Endothelial cell (in vitro differentiated cells): ENCODE measurements at places on chromosomes 11 and 22. TPM values are rescaled to one million over a fixed set of nuclear protein-coding genes. Genes with fewer than 3 reads are reported as not detected.

DNA sequence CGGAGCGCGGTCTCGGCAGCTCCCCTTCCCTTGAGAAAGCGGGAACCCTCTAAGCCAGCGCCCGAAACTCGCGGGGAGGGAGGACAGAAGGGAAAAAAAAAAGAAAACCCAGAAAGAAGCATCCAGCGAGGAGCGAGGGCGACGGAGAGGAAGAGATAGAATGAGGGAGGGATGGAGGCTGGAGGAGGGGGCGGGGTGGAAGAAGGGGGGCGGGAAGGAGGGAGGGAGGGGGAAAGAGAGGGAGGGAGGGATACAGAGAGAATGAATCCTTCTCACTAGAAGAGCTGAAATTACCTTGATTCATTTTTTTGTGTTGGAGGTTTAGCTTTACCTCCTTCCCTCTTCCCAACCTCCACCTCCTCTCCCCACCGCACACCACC lies 19.3 kb upstream of the BDNF start:
- peak overlapping the region; percentile 77 for H3K4me3 ChIP-seq
- peaks cover 15% of the 10 kb centered on the region for H3K27me3 ChIP-seq
- H3K4me1 ChIP-seq = peaks cover 24% of the 10 kb centered on the region
- H3K36me3 ChIP-seq = no peaks in the 10 kb centered on the region
- no peak overlapping the region for H3K27ac ChIP-seq
- DNase-seq = no peak

Gene TMPRSS5
- total RNA-seq = 2.7 TPM

Gene TRIM51
- total RNA-seq = not detected

DNA sequence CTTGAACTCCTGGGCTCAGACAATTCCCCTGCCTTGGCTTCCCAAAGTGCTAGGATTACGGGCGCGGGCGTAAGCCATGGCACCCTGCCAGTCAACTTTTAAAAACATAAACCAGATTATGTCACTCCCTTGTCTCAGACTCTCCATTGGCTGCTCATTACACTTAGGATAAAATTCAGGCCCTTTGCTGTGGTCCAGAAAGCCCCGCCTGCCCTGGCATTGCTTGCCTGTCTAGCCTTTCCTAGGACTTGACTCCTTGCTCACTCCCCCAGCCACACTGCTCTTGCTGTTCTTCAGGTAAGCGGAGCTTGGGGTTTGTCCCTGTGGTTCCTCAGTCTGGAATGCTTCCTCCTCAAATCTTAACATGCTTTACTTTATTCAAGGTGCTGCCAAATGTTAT lies 30.5 kb downstream of the DIXDC1 start:
- DNase-seq = no peak
- no peak overlapping the region for H3K27ac ChIP-seq
- H3K4me1 ChIP-seq = peaks cover 11% of the 10 kb centered on the region
- H3K36me3 ChIP-seq = peaks cover 10% of the 10 kb centered on the region

DNA sequence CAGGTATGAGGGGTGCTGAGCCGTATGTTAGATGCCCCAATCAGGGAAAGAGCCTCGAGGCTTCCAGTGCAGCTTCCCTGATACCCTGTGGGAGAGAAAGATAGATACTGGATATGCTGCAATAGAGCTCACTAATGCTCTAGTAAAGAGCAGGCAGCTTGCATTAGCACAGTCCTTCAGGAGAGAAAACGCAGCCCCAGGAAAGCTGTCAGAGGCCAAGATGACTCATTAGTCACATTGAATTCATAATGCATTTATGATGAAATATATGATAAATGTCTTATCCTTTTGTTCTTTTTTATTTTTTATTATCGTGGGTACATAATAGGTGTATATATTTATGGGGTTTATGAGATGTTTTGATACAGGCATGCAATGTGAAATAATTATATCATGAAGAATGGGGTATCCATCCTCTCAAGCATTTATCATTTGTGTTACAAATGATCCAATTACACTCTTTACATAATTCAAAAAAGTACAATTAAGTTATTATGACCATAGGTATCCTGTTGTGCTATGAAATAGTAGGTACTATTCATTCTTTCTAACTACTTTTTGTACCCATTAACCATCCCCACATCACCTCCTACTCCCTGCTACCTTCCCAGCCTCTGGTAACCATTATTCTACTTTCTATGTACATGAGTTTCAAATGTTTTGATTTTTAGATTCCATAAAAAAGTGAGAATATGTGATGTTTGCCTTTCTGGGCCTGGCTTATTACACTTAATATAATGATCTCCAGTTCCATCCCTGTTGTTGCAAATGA lies 94.5 kb upstream of the TOP3B start:
- H3K4me1 ChIP-seq = no peaks in the 10 kb centered on the region
- no peak for DNase-seq
- H3K27ac ChIP-seq = no peak overlapping the region
- peaks cover 6% of the 10 kb centered on the region for H3K27me3 ChIP-seq
- H3K4me3 ChIP-seq = no peak overlapping the region

GRCh38 chr11:123434262-123434661 lies 4.2 kb downstream of the GRAMD1B start:
- H3K4me3 ChIP-seq = no peak overlapping the region
- H3K27me3 ChIP-seq = peaks cover 13% of the 10 kb centered on the region
- H3K36me3 ChIP-seq = peaks cover 24% of the 10 kb centered on the region
- peak; percentile 31 for DNase-seq
- peaks cover 47% of the 10 kb centered on the region for H3K4me1 ChIP-seq

Gene HMBS
- 13.6 TPM for total RNA-seq

DNA sequence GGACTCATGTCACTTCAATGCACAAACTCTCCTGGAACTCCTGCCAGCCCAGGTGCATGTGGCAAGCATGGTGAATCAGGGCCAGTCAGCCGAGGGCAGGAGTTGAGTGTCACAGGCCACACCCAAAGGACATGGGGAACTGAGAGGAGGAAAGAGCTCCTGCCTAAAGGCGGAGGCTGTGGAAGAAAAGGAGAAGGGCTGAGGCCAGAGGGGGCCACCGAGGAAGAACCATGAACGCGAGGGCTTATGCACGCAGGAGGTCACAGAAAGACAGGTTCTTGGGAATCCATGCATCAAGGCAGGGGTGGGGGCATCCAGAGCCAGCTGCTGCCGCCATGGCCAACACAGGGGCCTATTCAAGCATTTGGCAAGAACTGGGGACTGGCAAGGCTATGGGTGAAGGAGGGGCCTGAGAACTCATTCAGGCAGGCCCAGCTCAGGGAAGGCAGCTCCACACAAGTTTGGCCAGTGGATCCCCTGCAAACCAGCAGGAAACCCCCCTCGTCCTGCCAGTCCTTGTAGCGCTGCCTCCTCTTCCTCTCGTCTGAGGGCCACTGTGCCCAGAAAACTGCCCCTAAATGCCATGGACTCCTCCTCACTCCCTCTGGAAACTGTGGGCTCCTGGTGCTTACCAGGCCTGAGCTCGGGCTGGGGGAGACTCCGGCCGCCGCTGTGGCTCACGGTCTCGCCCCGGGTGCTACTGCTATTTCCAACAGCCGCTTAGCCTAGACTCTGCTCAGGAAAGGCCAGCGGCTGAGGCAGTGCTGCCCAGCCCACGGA lies 15.4 kb downstream of the PPM1F start:
- H3K27ac ChIP-seq = peak overlapping the region; percentile 99
- peak overlapping the region; percentile 48 for H3K4me3 ChIP-seq
- H3K36me3 ChIP-seq = peaks cover 59% of the 10 kb centered on the region
- peaks cover 59% of the 10 kb centered on the region for H3K4me1 ChIP-seq
- peaks cover 15% of the 10 kb centered on the region for H3K27me3 ChIP-seq

Gene MS4A6E
- total RNA-seq = not detected

- no peak for DNase-seq
- H3K4me1 ChIP-seq = no peaks in the 10 kb centered on the region
- H3K4me3 ChIP-seq = no peak overlapping the region
- H3K36me3 ChIP-seq = peaks cover 21% of the 10 kb centered on the region
- H3K27ac ChIP-seq = no peak overlapping the region
Observed at GRCh38 chr11:12900496-12900895, 108.6 kb upstream of the RASSF10 start.

Gene EPS8L2
- 8.0 TPM for total RNA-seq

Gene OR8D4
- total RNA-seq = not detected

DNA sequence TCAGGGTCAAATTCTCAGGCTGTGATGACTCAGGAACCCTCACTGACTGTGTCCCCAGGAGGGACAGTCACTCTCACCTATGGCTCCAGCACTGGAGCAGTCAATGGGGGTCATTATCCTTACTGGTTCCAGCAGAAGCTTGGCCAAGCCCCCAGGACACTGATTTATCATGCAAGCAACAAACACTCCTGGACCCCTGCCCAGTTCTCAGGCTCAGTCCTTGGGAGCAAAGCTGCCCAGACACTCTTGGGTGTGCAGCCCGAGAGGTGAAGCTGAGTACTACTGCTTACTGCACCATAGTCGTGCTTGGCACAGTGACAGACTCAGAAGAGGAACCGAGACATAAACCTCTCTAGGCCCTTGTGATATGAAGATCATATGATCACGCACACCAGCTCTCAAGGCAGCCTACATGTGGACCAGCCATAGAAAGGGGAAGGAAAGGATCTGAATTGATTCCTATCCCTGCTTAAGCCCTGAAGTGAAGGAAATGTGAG lies 58.2 kb downstream of the ZNF280B start:
- no peak overlapping the region for H3K4me3 ChIP-seq
- peaks cover 7% of the 10 kb centered on the region for H3K36me3 ChIP-seq
- no peak overlapping the region for H3K27ac ChIP-seq
- peaks cover 4% of the 10 kb centered on the region for H3K4me1 ChIP-seq
- no peak for DNase-seq

Gene CTSW
- total RNA-seq = not detected
